ENCODE measurements at places on chromosomes 2 and 18. TPM values are rescaled to one million over a fixed set of nuclear protein-coding genes. Genes with fewer than 3 reads are reported as not detected.

The APLF gene
- 3.9 TPM for total RNA-seq

- peaks cover 3% of the 10 kb centered on the region for H3K36me3 ChIP-seq
- no peak overlapping the region for H3K4me3 ChIP-seq
- H3K27me3 ChIP-seq: no peaks in the 10 kb centered on the region
- H3K27ac ChIP-seq: no peak overlapping the region
- no peak for DNase-seq
Measured at GRCh38 chr2:36296798-36297197, 58.8 kb upstream of the CRIM1 start.

The SERPINB5 gene
- 0.18 TPM for total RNA-seq

The AQP12B gene
- not detected for total RNA-seq

GRCh38 chr18:31760695-31761094 lies at the start of gene SLC25A52:
Gene SLC25A52 (minus strand): TSS chr18:31760880. CDS start chr18:31760661, 219 bp downstream.
- no peaks in the 10 kb centered on the region for H3K27me3 ChIP-seq
- no peak within 1 kb of the TSS for H3K27ac ChIP-seq
- DNase-seq: no peak
- H3K4me3 ChIP-seq: no peak within 1 kb of the TSS

The MAP3K19 gene
- total RNA-seq: not detected

The RUFY4 gene
- 0.31 TPM for total RNA-seq
